A549 treated with dexamethasone at 1 μM for 4 hours (cell line): ENCODE measurements at places on chromosomes 2 and 18. TPM values are rescaled to one million over a fixed set of nuclear protein-coding genes. Genes with fewer than 3 reads are reported as not detected.

Gene C2orf80
- not detected in 5 replicates for total RNA-seq

Gene MOGAT1
- not detected in 5 replicates for total RNA-seq

Gene ST8SIA5
- total RNA-seq = 0.02 TPM in 2 of 5 replicates, not detected in the others

Gene KDM3A
- total RNA-seq = 17.2 to 23.9 TPM (median 23.0 TPM) in 5 replicates

Gene AGXT
- total RNA-seq = not detected in 5 replicates
